Astrocyte (in vitro differentiated cells and primary cell): ENCODE measurements at places on chromosomes 6 and 20. TPM values are rescaled to one million over a fixed set of nuclear protein-coding genes. Genes with fewer than 3 reads are reported as not detected.

DNA sequence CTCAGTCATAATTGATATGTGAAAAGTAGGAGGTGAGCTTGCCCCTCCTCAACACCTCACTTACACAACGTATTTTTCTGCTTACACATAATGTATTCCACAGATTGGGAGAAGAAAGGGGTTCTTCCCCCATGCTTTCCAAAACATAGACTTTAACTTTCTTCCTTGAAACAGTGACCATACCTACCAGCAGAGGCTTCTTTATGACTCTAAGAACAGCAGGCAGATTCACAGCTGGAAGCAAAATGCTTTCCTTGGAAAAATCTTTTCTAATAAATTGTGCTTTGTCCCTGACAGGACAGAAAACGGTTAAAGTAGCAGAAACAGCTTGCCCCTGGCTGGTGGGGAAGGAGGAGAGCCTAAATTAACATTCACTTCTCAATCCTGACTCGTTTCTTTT, 629.1 kb upstream of the IMPG1 start:
- no peak overlapping the region for H3K27ac ChIP-seq
- no peak for DNase-seq
- H3K4me1 ChIP-seq: no peaks in the 10 kb centered on the region
- H3K4me3 ChIP-seq: no peak overlapping the region

The PTGIS gene
- total RNA-seq: 1.9 and 3.1 TPM in 2 replicates

The LY6G6D gene
- total RNA-seq: not detected in 2 replicates

DNA sequence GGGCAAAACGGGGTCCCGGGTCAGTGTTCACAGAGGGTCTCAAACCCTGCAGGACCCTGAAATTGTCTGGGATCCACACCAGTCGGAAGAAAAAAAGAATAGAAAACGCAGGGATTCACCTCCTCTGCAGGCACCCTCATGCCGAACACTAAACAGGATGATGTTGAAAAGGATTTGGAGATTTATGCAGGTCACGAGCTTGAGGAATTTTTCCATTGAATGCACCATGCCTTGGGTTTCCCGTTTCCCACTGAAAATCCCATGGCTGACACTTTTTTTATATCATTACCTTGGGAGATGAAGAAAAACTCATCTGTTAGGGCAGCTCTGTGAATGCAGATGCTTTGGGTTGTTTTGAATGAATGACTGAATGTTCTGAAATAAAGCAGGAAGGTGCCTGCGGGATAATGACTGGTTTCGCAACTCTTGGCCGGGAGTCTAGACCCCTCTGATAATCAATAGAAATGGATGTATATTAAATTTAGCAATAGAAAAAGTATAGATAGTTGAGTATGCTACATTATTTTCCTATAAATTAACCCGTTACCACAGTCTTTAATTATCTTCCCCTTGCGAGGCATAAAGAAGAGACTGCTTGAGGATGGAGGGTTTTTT, 147.5 kb upstream of the AFDN start:
- peaks cover 29% of the 10 kb centered on the region for H3K27me3 ChIP-seq
- no peak overlapping the region for H3K27ac ChIP-seq
- H3K4me1 ChIP-seq: peaks cover 27% of the 10 kb centered on the region
- peak overlapping the region; percentile 45 for H3K4me3 ChIP-seq
- DNase-seq: no peak
- H3K36me3 ChIP-seq: no peaks in the 10 kb centered on the region

GRCh38 chr20:60787276-60787675, 464.8 kb upstream of the CDH4 start:
- peak; percentile 4 for DNase-seq
- H3K27me3 ChIP-seq: no peaks in the 10 kb centered on the region
- H3K27ac ChIP-seq: no peak overlapping the region
- no peaks in the 10 kb centered on the region for H3K4me1 ChIP-seq

DNA sequence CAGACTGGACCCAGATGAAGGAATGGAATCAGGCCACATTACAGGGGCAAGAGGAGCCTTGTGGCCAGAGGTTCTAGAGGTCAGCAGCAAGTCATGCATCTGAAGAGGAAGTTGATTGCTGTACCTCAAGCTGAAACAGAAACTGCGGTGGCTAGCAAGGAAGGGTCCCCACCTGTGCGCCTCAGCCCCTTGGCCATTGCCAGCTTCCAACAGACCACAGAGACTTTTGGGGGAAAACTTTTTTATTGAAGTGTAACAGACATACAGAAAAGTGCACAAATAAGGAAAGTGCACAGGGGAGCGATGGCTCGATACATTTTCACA, 26.8 kb upstream of the SLC9A8 start:
- no peaks in the 10 kb centered on the region for H3K4me1 ChIP-seq
- no peaks in the 10 kb centered on the region for H3K27me3 ChIP-seq
- no peak overlapping the region for H3K4me3 ChIP-seq

- no peak overlapping the region for H3K4me3 ChIP-seq
- no peaks in the 10 kb centered on the region for H3K27me3 ChIP-seq
- H3K36me3 ChIP-seq: no peaks in the 10 kb centered on the region
- no peaks in the 10 kb centered on the region for H3K4me1 ChIP-seq
- no peak overlapping the region for H3K27ac ChIP-seq
Observed at GRCh38 chr6:130526466-130526865, 160.6 kb downstream of the TMEM200A start.

The BCKDHB gene
- 18.4 and 22.4 TPM in 2 replicates for total RNA-seq

DNA sequence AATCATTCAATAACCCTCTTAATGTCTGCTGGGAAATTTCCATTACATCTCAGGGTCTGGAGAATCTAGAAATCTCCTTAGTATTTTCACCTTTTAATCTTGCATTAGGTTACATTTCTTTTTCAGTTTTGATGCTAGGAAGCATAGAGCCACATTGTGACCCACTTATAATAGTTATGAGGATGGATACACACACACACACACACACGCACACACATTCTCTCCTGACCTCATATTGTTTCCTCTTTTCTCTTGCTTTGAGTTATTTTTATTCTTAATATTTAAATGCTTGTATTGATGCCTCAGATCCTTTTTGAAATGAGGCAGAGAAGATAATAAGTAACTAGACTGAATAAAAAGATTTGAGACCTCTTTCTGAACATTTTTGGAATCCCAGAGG, 128.4 kb downstream of the KLHL32 start:
- H3K4me1 ChIP-seq: no peaks in the 10 kb centered on the region
- no peaks in the 10 kb centered on the region for H3K27me3 ChIP-seq
- H3K4me3 ChIP-seq: no peak overlapping the region
- no peak for DNase-seq

- peaks cover 2% of the 10 kb centered on the region for H3K4me1 ChIP-seq
- H3K36me3 ChIP-seq: no peaks in the 10 kb centered on the region
- H3K27me3 ChIP-seq: peaks cover 69% of the 10 kb centered on the region
- DNase-seq: no peak
- H3K27ac ChIP-seq: no peak overlapping the region
Observed at GRCh38 chr20:45465491-45466266, 3.9 kb upstream of the WFDC2 start.

- DNase-seq: no peak
- no peak overlapping the region for H3K4me3 ChIP-seq
- H3K27ac ChIP-seq: no peak overlapping the region
- no peaks in the 10 kb centered on the region for H3K36me3 ChIP-seq
- peaks cover 3% of the 10 kb centered on the region for H3K27me3 ChIP-seq
Observed at GRCh38 chr6:43836507-43837240, 66.7 kb downstream of the VEGFA start.

The RNF182 gene
- 5.4 and 8.3 TPM in 2 replicates for total RNA-seq

DNA sequence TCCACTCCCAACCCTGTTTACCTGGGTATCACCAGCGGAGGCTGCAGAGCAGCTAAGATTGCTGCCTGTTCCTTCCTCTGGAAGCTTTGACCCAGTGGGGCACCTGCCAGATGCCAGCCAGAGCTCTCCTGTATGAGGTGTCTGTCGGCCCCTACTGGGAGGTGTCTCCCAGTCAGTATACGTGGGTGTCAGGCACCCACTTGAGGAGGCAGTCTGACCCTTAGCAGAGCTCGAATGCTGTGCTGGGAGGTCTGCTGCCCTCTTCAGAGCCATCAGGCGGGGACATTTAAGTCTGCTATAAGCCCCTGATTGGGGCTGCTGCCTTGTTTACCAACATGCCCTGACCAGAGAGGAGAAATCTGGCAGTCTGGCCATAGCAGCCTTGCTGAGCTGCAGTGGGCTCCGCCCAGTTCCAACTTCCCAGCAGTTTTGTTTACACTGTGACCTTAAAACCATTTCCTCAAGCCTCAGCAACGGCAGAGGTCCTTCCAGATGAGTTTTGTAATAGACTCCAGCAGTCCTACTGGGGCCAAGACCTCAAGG, 2.8 kb downstream of the RAET1E start:
- H3K4me3 ChIP-seq: no peak overlapping the region
- H3K27ac ChIP-seq: no peak overlapping the region
- H3K36me3 ChIP-seq: no peaks in the 10 kb centered on the region
- H3K4me1 ChIP-seq: peaks cover 26% of the 10 kb centered on the region
- no peaks in the 10 kb centered on the region for H3K27me3 ChIP-seq

The SAPCD1 gene
- total RNA-seq: 0.72 and 1.2 TPM in 2 replicates

- no peak for DNase-seq
- no peak overlapping the region for H3K27ac ChIP-seq
- no peaks in the 10 kb centered on the region for H3K27me3 ChIP-seq
- no peak overlapping the region for H3K4me3 ChIP-seq
- no peaks in the 10 kb centered on the region for H3K4me1 ChIP-seq
- H3K36me3 ChIP-seq: no peaks in the 10 kb centered on the region
Observed at GRCh38 chr20:8498571-8498970, 366.5 kb downstream of the PLCB1 start.

GRCh38 chr6:47247227-47247797, 62.4 kb downstream of the TNFRSF21 start:
- H3K4me3 ChIP-seq: no peak overlapping the region
- H3K27ac ChIP-seq: no peak overlapping the region
- peaks cover 2% of the 10 kb centered on the region for H3K36me3 ChIP-seq
- H3K27me3 ChIP-seq: no peaks in the 10 kb centered on the region
- H3K4me1 ChIP-seq: peaks cover 7% of the 10 kb centered on the region

GRCh38 chr6:72589096-72589495, 32.8 kb upstream of the KCNQ5 start:
- no peak overlapping the region for H3K4me3 ChIP-seq
- no peaks in the 10 kb centered on the region for H3K27me3 ChIP-seq
- DNase-seq: peak; percentile 23
- H3K27ac ChIP-seq: no peak overlapping the region
- H3K4me1 ChIP-seq: no peaks in the 10 kb centered on the region
- no peaks in the 10 kb centered on the region for H3K36me3 ChIP-seq
